Motor neuron (in vitro differentiated cells): ENCODE measurements at places on chromosomes 16 and 17. TPM values are rescaled to one million over a fixed set of nuclear protein-coding genes. Genes with fewer than 3 reads are reported as not detected.

Gene HSD17B2
- total RNA-seq: 0.25 and 0.41 TPM in 2 replicates

GRCh38 chr17:83195330-83196023, 116.1 kb downstream of the METRNL start:
- ATAC-seq: peak; percentile 7

Gene RAMP2
- total RNA-seq: 2.4 and 4.0 TPM in 2 replicates

Gene TNFRSF13B
- 0.87 and 1.00 TPM in 2 replicates for total RNA-seq

DNA sequence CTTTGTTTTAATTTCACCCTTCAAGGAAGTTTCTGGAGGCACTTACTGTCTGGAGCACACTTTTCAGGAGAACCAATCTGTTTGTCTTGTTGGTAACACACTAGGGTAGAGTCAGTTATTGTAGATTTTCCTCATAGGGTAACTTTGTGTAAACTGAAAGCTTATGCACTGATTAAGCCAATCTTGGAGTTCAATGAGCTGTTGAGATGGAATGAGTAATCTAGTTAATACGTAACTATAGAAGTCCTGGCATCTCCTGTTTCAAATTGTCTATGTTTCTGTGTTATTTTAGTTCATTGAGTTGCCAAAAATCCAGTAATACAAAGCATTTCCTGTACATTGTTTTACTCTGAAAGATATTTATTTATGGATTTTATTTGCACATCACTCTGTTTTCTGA, 111.6 kb upstream of the HAS3 start:
- peak; percentile 38 for ATAC-seq

Gene ARL17B
- total RNA-seq: 20.8 and 25.1 TPM in 2 replicates

DNA sequence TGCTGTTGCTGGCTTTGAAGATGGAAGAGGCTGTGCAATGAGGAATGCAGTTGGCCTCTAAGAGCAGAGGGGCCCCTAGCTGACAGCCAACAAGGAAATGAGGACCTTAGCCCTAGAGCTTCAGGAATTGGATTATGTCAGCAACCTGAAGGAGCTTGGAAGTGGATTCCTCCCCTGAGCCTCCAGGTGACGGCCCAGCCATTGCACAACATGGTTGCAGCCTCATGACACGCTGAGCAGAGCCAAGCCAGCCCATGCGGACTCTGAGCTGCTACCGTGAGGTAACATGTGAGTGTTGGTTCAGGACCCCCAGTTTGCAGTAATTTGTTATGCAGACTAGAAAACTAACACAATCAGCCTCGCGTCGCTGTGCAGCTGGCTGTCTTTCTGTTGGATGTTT, 20.2 kb downstream of the CCDC42 start:
- no peak for ATAC-seq

DNA sequence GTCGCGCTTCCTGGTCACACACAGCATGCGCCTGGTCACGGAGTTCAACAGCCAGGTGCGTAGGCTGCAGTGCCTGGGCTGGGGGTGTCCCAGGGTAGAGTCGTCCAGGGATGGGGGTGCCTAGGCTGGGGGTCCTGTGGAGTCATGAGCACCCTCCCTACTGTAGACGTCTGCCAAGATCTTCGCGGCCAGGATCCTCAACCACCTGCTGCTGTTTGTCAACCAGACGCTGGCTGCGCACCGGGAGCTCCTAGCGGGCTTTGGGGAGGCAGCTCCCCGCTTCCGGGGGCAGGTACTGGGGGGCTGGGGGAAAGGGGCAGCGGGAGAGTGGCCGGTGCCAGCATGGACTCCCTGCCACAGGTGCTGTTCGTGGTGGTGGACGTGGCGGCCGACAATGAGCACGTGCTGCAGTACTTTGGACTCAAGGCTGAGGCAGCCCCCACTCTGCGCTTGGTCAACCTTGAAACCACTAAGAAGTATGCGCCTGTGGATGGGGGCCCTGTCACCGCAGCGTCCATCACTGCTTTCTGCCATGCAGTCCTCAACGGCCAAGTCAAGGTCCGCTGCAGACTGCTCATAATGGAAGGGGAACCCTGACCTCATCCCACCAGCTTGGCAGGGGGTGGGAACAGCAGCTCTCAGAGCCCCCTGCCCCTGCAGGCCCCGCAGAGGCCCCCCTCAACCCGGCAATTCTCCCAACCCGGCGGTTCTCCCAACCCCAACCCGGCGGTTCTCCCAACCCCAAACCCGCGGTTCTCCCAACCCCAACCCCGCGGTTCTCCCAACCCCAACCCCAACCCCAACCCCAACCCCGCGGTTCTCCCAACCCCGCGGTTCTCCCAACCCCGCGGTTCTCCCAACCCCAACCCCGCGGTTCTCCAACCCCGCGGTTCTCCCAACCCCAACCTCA, 2.4 kb downstream of the PDIA2 start:
- no peak for ATAC-seq

Gene PSME3IP1
- 102 and 103 TPM in 2 replicates for total RNA-seq

- ATAC-seq: no peak
Observed at GRCh38 chr17:57311281-57312216, 55.2 kb downstream of the MSI2 start.

Gene P2RX1
- 0.73 and 0.78 TPM in 2 replicates for total RNA-seq

Gene CLEC10A
- total RNA-seq: 0.09 TPM in 1 of 2 replicates, not detected in the other

Gene NPIPB2
- 6.6 and 9.7 TPM in 2 replicates for total RNA-seq

Gene CLEC3A
- not detected in 2 replicates for total RNA-seq

Gene CDRT15
- 0.69 TPM in 1 of 2 replicates, not detected in the other for total RNA-seq

Gene GP1BA
- 0.78 and 0.93 TPM in 2 replicates for total RNA-seq

DNA sequence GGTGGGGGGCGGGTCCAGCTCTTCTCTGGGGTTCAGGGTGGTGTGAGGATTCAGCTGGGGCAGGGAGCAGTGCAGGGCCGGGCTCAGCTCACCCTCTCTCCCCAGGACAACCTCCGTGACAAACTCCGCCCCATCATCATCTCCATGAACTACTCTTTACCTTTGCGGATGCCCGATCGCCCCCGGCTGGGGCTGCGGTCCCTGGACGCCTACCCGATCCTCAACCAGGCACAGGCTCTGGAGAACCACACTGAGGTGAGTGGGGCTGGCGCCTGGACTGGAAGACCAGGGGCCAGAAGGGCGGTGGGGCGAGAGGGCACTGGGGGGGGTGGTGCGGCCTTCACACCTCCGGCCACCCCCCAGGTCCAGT, 18.9 kb upstream of the PDK2 start:
- no peak for ATAC-seq

DNA sequence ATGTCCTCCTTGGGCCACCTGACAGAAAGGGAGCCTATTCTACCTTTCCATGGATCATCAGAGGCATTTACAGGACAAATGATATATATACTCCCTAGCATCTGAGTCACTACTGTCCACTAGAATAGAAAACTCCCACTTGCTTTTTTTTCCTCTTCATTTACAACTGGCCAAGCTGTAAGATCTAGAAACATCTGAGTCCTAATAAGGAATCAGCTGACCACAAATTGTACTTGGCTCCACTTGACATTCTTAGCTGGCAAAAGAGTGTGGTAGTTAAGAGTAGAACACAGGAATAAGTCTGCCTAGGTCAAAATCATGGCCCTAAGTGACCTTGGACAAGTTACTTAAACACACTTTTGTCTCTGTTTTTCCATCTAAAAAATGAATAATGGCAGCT, 5.2 kb downstream of the RUSF1 start:
- ATAC-seq: peak; percentile 22

DNA sequence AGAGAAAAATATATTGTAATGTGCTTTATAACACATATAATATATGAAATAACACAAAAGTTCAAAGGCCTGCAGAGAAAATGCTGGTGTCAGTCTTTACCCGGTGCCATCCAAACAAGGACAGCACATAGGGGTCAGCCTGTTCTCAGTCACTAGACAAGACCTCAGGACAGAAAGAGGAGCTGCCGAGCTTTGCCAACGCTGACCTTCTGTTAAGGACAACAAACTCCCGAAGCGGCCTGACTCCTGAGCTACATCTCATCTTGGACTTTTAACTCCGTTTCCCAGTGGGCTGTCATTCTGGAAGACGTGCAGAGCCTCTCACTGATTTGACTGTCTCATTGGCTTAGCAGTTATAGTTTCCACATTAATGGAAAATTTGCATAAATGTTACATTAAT, 6.9 kb downstream of the ELAC2 start:
- ATAC-seq: no peak

Gene HBA2
- total RNA-seq: not detected in 2 replicates

Gene KCNAB3
- 3.6 and 4.7 TPM in 2 replicates for total RNA-seq

Gene CHD9
- 66.0 and 67.3 TPM in 2 replicates for total RNA-seq

Gene MT1H
- total RNA-seq: not detected in 2 replicates

DNA sequence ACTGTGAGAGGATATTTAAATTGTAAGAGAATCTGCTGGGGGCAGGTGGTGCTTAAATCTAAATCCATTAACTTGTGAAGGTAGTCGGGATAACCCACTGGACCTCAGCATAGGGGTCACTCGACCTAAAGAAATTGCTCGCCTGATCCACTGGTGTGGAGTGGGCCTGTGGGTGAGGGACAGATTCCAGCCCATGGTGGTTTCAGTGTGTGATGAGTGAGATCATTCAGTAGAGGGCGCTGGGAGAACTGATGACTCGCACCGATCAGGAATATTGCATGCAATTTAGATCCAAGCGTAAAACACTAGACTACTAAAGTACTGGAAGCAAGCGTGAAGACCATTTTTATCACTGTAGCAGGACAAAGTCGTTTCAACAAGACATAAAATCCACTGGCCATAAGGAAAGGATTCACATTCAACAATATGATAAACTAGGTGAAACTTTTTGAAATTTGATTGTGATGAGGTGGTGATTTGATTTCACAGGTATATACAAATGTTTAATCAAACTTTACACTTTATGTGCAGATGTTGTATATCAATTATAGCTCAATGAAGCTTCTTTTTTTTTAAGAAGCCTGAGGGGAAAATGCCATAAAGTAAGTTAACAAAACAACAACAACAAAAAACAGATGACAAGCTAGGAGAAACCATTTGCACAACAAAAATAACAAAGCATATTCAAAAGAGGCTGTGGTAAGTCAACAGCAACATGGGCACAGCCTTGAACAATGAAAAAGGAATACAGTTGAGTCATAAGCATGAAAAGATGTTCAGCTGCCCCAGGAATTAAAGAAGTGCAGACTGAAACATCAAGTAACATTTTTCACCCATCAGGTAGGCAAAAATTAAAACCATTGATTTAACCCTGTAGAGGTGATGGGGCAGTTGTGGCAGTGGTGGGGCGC, 7.5 kb upstream of the TMEM170A start:
- ATAC-seq: peak; percentile 100

- peak; percentile 32 for ATAC-seq
Observed at GRCh38 chr17:67194134-67194533, 50.9 kb downstream of the HELZ start.

Gene HASPIN
- total RNA-seq: 0.75 and 0.87 TPM in 2 replicates

Gene NXPH3
- total RNA-seq: 0.36 and 0.38 TPM in 2 replicates

Gene MYO1D
- 1.6 and 2.8 TPM in 2 replicates for total RNA-seq

Gene BRIP1
- 0.83 and 1.0 TPM in 2 replicates for total RNA-seq

GRCh38 chr17:80086081-80086480, 15.3 kb upstream of the GAA start:
- ATAC-seq: no peak
